GM10248 (cell line): ENCODE measurements at places on chromosomes 11 and 22.

GRCh38 chr11:122786896-122787295, 51.4 kb upstream of the CRTAM start:
- DNase-seq = no peak

GRCh38 chr11:1529774-1530173, 42.3 kb downstream of the DUSP8 start:
- no peak for DNase-seq

DNA sequence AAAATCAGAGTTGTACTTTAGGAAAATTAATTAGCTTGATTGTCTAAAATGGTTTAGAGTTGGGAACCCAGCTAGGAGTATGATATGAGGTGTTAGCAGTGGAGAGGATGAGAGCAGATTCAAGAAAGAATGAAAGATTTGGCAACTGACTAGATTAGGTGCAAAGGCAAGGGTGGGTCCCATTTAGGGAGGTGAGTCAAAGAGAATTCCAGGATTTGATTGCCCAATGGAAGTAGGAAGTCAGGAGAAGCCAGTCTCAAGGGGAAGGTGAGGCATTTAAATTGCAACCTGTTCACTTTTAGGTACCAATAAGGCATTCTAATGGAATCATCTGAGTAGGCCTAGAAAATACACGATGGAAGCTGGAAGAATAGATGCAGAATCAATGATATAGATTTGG, 3.6 kb upstream of the CKAP5 start:
- DNase-seq = no peak

- DNase-seq = no peak
These were observed 443.3 kb downstream of the MN1 start for GRCh38 chr22:27358096-27358870.

- no peak for DNase-seq
These were observed 17.8 kb upstream of the CSNK1E start for GRCh38 chr22:38335077-38335476.

DNA sequence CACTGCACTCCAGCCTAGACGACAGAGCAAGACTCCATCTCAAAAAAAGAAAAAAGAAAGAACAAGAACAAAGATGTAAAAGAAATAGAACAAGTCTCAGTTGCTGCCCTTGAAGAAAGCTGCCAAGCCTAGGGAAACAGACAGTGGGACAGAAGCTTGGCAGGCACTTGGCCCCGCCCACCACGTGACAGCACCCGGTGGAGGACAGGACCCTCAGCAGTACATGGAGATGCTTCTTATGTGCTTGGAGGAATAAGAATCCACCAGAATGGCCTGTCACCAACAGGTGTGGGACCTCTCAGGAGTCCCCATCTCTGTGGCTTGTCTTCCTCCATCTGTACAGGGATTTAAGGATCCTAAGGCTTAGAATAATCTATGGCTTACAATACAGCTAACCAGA, 7.6 kb upstream of the TMPRSS6 start:
- no peak for DNase-seq

GRCh38 chr11:123351375-123351774, 78.7 kb upstream of the GRAMD1B start:
- DNase-seq = no peak

DNA sequence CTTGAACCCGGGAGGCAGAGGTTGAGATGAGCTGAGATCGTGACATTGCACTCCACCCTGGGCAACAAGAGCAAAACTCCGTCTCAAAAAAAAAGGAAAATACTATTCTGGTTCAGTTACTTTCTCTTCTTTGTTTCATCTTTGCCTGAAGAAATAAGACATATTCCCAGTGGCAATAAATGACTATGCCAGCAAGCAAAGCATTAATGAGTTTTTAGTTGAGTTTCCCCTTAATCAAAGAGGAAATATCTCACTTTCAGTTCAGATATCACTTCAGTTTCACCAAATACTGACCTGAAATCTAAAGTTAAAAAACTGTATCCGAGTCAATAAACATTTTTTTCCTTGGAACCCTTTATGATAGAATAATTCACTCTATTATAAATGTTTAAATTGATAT, 10.4 kb downstream of the PISD start:
- no peak for DNase-seq

- DNase-seq = no peak
These were observed 21.6 kb downstream of the OR9G1 start for GRCh38 chr11:56720513-56720912.

DNA sequence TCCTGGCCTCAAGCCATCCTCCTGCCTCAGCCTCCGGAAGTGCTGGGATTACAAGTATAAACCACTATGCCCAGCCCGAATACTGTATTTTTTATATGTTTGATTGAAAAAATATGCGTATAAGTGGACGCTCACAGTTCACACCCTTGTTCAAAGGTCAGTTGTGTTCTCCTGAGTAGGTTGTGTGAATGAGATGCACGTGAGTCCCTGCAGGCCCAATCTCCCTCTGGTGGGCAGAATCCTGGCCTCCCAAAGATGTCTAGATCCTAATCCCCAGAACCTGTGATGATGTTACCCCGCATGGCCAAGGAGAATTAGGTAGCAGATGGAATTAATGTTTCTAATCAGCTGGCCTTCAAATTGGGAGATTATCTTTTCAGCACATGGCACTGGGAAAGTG, 41.9 kb downstream of the CTTN start:
- DNase-seq = no peak

- no peak for DNase-seq
These were observed 8.4 kb downstream of the UCP3 start for GRCh38 chr11:74000307-74001133.

- DNase-seq = no peak
These were observed 6.3 kb downstream of the MS4A12 start for GRCh38 chr11:60498853-60499252.

GRCh38 chr11:81825346-81825745, 908.3 kb downstream of the FAM181B start:
- no peak for DNase-seq

- DNase-seq = no peak
These were observed 16.7 kb downstream of the SSH3 start for GRCh38 chr11:67320011-67320410.
